Lung (tissue), 17 donors: ENCODE measurements at places on chromosomes 7 and 10. TPM values are rescaled to one million over a fixed set of nuclear protein-coding genes. Genes with fewer than 3 reads are reported as not detected.

- no peak for DNase-seq
These were observed 12.2 kb downstream of the PDZD8 start for GRCh38 chr10:117363028-117363427.

DNA sequence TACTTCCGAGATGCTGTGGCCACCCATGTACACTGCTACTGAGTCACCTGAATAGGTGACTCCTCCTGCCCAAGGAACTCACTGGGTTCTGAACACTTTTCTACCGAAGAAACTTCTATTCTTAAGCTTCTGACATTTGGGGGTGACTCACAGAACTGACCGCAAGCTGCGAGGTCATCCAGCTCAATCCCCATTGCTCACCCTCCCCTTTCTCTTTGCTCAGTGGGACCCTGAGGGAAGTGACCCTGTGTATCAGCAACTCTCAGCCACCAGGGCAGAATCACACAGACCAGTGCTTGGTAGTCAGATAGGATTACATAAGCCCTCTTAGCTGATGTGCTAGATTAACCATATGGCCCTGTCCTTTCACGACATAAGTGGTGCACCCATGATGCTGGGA is 46.3 kb downstream of the INSYN2A start:
- DNase-seq = no peak

- peak; percentile 79 for DNase-seq
These were observed 553.3 kb downstream of the TFEC start for GRCh38 chr7:115477193-115477651.

DNA sequence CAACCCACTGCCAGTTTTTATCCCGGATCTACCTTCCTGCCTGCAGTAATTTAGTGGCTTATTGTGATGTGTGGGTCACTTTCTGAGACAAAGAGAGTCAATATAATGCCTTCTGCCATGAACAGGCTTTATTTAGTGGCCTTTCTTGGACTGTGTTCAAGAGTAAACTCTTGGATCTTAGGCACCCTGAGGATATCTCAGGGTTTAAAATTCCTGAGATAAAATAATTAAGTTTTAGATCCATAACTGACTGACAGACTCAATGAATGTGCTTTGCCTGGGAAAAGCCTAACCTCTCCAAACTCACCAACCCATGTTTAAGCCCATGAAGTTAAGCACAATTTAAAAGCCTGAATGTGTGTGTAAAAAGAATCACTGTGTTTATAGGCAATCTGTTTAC is 564.3 kb downstream of the LRMDA start:
- no peak for DNase-seq

DNA sequence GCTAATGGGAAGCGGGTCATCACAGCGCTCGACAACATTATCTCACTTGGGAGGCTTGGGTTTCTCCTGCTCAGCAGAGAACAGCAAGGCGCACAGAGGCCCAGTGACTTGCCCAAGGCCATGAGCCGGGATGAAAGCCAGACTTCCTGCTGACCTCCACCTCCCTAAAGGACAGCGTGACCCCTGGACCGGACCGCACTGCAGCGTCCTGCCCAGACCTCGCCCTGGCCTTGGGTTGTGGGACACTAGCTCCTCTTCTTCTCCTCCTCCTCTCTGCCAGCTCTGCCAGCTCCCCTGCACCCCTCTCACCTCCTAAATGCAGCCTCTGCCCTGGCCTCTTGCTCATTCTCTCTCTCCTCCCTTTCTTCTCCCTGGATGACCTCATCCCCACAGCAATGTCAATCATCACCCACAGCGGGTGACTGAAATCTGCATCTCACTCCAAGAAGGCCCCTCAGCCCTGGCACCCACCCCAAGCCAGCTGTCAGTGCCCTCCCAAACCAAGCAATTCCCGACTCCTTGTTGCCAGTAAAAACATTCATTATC is 19.4 kb downstream of the SPOCK2 start:
- DNase-seq = no peak

GRCh38 chr7:54773472-54774399 is 14.7 kb upstream of the SEC61G start:
- peak; percentile 89 for DNase-seq

DNA sequence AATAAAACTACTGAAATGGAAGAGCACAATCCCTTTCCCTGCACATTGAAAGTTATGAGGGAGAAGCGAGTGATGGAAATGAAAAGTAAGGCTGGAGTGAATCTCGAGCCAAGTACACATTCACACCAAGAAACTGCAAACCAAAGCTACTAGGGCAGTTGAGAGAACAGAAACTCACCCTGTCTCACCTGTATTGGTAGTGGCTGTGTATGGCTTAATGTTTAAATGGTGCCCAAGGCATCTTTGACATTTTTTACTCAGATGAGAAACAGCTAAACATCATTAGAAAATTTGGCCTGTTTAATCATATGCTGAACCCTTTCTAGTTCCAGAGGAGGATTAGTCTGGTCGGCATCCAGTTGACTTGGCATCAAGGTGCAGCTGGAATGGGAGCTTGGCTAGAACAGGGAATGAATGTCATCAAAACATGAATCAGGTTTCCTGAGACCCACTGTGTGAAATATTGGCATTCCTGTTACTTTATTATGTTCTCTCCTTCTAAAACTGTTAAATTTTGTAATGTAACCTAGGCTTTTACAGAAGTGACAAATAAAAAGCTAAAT is 840.8 kb downstream of the GRM8 start:
- DNase-seq = no peak

DNA sequence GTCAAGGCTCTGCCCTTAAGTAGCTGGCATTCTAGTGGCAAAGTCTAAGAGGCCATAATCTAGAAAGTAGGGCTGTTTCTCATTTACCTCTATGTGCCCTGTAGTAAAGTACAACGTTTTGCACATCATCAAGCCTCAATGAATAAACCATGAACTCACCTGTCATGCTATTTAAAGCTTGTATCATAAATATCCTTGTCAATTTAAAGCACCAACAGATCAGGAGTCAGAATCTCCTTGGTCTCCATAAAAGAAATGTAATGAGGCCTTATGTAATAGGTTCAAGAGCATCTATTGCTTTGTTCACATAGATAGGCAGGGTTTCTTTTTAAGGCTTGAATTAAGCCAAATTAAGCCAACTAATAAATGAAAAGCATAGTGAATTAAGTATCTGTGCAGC is 181.9 kb downstream of the KMT2E start:
- DNase-seq = no peak

DNA sequence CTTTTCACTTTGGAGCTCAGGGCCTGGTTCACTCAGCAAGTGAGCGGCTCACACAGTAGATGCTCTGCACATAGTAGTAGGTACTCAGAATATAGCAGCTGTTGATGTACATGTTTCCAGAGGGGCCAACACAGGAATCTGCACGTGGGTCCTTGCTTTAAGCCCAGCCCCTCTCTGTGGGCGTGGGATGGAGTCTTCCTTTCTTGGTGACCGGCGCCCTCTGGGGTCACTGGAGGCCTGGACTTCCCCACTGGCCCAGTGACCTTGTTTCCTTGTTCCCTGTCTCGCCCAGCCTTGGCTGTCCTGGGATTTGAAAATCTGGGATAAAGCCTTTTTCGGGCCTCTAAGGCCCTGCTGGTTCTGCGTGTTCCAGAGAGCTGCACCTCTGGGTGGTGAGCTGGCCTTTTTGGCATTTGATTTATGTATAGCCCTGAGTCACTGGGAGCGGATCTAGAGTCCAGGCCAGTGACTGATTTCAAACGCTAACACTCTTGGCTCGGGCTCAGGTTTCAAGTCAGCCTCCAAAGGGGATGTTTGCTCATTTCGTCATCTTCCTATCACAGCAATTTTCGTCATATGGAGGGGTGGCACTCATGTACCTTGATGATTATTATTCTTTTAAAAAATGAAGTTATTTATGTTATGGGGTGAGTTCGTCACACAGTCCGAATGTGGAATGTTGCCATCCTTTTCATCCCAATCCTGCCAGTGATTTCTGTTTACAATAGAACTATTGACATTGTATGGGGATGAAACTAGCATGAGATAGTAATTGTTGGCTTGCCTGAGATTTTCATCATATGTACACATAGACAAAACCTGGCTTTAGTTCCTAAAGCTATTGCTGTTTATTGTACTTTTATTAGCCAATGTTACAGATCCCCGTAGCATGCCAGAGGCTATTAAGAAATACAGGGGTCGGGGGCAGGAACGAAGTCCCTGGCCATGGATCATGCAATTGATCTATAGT is 65.5 kb downstream of the CUX1 start:
- DNase-seq = peak; percentile 79

DNA sequence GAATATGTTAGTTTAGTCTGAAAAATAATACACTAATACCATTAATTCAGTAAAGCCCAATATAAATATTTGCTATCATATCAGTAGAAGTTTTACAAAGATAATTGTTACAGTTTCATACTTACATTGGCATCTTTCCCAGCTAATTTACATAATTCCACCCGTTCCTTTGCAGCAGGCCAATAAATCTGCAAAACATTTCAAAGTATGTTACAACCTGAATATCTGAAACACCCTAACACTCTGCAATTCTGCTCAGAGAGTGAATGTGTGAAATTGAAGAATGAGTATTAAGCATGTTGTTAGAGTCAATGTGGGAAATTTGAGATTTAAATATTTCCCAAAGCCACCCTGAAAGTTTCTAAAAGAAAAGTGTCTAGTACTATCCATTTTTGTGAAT is 105.5 kb downstream of the SEMA3D start:
- DNase-seq = no peak

- no peak for DNase-seq
These were observed 52.5 kb upstream of the NFKB2 start for GRCh38 chr10:102342958-102343357.

- DNase-seq = no peak
These were observed 137.9 kb downstream of the ANKRD30A start for GRCh38 chr10:37263304-37263703.

- DNase-seq = no peak
These were observed 884.1 kb downstream of the CCSER2 start for GRCh38 chr10:85212526-85212925.

- no peak for DNase-seq
These were observed 14.0 kb upstream of the CELF2 start for GRCh38 chr10:11003679-11004078.

Gene KIAA1549
- total RNA-seq = 5.5 TPM

Gene C10orf67
- total RNA-seq = 2.3 TPM

Gene OR2A5
- total RNA-seq = not detected

Gene SEMA3E
- 23.5 TPM for total RNA-seq
